ENCODE measurements at places on chromosomes 11 and 22.

- DNase-seq: no peak
These were observed 23.8 kb downstream of the MYBPC3 start for GRCh38 chr11:47328449-47329390.

DNA sequence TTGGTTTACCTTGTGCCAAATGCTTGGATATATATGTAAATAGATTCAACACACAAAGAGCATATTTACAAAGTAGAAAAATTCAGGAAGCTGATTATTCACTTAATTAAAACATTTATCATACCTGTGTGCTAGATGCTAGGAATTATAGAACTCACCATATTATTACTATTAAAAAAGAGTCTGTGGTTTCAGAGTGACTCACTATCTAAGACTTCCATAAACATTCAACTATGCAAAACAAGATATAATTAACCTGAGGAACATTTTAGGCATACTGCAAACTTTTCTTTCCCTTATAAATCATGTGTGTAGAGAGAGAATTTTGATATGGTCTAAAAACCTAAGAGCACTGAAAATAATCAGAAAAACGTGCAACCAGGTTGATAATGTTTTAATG lies 27.3 kb downstream of the CTSC start:
- no peak for DNase-seq

DNA sequence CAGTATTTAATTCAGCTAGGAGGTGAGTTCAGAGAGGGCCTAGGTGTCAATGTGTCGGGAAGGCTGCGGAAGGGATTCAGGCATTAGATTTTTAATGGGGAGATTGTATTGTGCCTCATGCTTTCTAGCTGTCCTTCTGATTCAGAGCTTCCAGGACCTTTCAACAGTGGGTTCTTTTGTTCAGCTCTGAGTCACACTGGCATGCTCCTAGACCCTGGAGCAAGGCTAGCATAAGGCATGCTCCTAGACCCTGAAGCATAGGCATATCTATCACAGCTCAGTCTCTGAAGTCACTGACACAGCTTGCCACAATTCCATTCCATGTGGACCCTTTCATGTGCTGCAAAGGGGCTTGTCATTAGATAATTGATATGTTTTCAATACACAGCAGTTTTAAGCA lies 396.9 kb downstream of the RAB38 start:
- no peak for DNase-seq

DNA sequence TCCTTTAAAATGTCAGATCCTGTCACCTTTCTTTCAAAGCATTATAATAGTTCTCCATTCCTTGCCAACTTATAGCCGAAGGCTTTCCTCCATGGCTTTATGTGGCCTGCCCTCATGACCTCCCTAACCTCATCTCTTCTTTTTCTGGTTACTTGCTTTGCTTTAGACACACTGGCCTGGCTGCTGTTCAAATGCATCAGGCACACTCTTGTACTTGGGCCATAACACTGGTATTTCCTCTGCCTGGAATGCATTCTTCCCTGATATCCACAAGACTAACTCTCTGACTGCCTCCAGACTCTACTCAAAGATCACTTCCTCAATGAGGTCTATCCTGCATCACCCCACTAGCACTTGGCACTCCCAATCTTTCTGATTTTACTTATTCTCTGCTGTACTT lies 710.3 kb downstream of the KCNA4 start:
- peak; percentile 74 for DNase-seq

DNA sequence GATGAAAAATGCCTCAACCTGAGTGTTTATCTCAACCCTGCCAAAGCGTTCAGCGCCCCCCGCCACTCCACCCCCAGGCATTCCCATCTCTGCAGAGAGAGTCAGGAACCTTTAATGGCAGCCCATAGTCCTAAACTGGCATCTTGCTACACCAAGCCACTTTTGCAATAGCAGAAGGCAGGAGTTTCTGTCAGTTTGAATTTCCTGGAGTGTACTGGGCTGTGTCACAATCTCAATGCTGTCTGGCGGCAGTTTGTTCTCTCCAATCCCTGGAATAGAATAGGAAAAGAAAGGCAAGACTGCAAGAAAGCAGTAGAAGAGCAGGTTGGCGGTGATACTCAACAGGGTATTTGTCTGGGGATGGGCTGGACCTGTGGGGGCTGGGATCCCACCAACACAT lies 32.9 kb upstream of the FLI1 start:
- no peak for DNase-seq

- no peak for DNase-seq
These were observed 847.3 kb downstream of the JRKL start for GRCh38 chr11:97237151-97237550.
